ENCODE measurements at places on chromosomes 1 and 21.
A peak's percentile ranks its signal among the peaks of the same experiment; 100 is the strongest.

DNA sequence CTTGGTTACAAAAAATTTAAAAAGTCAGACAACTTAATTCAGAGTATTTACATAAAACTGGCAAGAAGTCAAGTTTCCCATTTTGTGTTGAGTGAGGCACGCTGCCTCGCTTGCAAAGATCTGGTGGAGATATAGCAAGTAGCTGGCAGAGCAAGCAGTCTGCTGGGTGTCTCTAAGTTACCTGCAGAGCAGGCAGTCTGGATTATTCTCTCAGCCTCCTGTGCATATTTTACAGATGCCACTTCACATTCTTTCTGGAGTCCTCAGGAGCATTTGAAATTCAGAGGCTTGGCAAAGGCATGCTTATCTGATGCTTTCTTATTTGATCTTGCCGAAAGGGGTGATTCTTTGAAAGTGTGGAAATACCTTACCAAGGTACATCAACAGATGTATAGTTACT lies 640.4 kb upstream of the ADGRL4 start:
- DNase-seq = no peak

- DNase-seq = no peak
Observed at GRCh38 chr21:26461500-26461899, 111.6 kb downstream of the CYYR1 start.

GRCh38 chr1:63497577-63497976 lies 25.4 kb downstream of the ITGB3BP start:
- no peak for DNase-seq

GRCh38 chr1:180964056-180964455 lies 51.4 kb downstream of the KIAA1614 start:
- DNase-seq = no peak

DNA sequence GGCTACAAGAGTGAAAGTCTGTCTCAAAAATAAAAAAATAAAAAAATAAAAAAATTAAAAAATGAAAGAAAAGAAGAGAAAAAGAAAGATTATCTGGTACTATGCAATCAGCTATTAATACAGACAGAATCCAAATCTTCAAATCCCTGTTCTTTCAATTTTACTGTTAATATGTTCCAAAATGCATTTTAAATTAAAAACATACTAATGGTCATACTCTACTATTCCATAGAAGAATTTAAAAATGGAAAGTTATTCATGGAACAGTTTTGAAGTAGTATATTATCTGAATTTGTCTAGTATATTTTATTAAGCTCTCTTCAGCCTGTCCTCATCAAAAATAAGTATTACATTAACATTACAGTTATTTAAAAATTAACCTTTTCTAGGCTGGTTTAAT lies 430.1 kb downstream of the PTBP2 start:
- no peak for DNase-seq

DNA sequence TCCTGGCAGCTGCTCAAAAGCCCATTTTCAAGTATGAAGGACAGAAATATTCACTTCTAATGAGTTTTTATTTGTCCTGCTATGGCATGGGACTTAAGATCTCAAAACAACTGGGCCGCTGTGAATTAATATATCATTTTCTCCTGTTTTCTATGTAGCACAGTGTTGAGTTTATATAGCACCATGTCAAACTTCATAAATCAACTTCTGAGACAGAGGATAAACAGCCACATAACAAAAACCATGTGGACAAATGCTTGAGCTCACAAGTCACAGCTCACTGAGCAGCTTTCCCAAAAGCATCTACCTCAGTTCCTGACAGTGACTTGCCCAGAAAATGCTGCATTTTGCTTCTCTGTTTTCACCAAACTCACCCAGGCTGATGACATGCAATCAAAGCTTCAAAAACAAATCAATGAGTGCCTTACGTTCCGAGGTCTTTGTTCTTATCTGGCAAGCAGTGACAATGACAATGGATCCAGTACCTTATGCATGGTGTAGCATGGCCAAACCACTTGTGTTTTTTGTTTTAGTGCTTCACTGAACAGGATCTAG lies 722.6 kb downstream of the LRRIQ3 start:
- no peak for DNase-seq

- no peak for DNase-seq
Observed at GRCh38 chr1:47561523-47562007, 123.7 kb downstream of the FOXD2 start.

- DNase-seq = no peak
Observed at GRCh38 chr1:72117621-72118020, 164.7 kb downstream of the NEGR1 start.

DNA sequence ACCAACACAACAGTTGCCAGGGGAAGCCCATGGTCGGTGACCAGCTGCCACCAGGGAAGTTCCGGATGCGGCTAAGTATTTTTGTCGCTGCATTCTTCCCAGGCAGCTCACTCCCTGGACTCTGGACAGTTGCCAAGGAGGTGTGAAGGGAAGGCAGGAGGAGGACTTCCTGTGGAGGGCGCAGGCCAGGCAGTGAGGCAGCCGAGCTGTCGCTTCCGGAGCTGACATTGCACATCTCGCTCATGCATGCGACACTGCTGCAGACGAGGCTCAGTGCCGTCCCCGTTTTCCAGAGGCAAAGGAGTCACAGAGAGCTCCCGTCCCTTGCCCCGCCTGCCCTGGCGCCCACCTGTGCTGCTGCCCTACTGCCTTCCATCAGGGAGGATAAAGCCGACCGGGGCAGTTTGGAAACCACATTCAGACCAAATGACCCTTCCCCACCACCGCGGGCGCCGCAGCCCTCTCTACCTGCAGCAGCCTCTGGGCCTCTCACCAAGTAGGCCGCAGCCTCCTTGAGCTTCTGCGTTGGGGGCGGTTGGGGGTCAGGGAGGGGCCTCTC lies 81.4 kb downstream of the NENF start:
- peak; percentile 51 for DNase-seq

DNA sequence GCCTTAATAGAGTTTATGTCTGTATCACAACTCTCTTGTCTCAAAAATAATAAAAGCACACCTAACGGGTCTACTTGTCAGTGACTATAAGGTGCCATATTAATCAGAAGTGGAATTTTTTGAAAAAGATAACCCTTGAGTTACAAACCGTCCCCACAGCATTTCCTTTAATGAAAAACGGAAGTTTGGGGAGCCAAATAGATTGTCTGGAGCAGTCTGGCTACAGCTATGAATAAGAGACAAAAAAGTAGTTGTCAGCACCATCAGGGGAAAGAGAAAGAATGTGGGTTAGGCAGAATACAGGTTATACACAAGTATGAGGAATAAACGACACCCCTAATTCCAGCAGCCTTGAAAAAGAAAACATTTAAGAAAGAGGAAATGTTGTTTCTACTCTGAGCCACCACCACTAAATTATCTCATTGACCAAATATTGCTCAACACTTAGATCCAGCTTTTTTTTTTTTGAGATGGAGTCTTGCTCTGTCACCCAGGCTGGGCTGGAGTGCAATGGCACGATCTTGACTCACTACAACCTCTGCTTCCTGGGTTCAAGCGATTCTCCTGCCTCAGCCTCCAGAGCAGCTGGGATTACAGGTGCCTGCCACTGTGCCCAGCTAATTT lies 29.4 kb upstream of the USP24 start:
- DNase-seq = no peak

- peak; percentile 41 for DNase-seq
Observed at GRCh38 chr1:46477153-46477929, 12.3 kb upstream of the DMBX1 start.

- DNase-seq = no peak
Observed at GRCh38 chr1:11748294-11749202, 12.6 kb downstream of the AGTRAP start.

DNA sequence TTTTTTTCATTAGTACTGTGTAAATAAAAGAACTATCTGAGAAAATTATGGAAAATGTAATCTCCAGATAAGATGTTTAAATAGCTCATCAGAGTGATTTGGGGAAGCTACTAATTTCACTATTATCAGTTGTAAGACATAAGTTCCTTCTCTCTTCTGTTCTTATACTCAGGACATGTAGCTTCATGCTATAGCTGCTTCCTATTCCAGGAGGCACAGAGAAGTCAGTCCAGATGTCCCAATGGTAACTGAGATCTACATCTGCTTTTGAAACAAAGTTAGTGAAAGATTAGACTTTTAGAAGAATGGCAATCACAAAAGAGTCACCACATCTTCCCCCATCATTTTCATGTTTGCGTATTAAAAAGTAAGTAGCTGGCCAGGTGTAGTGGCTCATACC lies 5.6 kb downstream of the MAP3K21 start:
- DNase-seq = no peak

DNA sequence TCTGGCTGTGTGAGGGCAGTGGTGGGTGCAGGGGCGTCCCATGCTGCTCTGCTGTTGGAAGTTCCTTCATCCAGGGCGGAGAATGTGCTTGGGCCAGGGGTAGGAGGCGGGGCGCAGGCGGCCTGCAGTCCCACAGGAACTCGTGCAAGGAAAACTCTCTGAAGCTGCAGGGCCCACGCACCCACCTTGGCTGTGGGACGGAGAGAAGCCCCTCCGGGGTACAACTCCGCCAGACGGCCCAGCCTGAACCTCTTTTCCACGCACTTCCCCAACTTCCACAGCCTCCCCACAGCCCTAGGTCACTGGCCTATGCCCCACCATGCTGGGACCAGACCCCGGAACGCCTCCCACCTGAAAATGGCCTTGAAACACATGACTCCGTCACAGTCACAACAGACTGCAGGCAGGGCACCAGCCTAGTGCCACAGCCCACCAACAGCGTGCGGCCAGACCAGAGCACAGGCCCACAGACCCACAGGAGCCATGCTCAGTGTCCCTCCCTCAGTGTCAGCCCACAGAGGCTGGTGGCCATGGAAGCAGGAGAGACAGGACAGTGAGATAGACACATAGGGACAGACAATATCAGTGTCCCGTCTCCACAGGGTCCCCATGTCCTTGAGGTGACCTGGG lies 47.8 kb downstream of the WNT9A start:
- DNase-seq = no peak

DNA sequence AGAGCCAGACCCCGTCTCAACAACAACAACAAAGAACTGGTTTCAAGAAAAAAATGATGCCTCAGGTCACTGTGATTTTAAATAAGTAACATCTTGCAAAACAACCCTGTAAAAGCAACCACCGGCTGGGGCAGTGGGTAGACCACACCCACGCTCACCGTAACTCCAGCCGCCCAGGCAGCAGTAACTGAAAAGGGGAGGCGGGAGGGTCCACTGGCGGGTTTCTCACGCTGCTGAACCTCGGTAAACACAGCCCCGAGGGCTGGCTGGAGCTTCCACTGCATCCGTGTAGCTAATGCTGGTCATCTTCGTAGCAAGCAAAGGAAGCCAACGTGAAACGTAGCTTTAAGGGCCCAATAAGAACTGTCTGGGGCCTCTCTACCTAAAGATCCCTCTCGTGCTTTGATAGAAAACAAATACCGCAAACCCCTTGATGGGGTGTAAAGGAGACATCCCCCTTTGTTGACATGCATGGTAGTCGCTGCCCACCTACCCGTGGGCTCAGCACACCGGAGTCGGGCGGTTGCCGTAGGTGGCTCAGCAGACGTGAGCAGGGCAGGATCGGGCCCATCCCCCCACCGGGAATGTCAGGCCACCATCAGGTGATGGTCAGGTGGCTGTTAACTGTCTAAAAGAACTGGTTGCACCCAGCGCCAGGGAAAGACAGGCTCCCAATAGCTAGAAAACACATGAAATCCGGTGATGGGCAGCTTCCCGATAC lies 4.2 kb downstream of the C1orf159 start:
- DNase-seq = no peak

- no peak for DNase-seq
Observed at GRCh38 chr1:88799491-88799890, 91.9 kb downstream of the GTF2B start.

DNA sequence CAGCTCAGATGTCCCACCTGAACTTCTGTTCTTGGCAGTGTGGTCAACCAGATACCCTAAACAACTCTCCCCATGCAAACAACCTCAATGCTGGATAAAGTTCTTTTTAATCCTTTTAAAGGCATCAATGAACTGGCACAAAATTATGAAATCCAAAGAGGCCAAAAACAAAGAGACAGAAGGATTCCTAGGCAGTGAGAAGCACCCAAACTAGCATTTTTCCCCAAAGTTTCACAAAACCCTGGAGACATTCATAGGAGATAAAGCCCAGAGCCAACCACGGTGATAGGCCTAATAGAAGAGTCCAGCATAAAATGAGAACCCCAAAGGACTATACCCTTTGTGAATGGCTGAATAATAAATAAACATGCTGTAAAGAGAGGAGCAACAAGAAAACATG lies 50.7 kb downstream of the MATN1 start:
- no peak for DNase-seq

DNA sequence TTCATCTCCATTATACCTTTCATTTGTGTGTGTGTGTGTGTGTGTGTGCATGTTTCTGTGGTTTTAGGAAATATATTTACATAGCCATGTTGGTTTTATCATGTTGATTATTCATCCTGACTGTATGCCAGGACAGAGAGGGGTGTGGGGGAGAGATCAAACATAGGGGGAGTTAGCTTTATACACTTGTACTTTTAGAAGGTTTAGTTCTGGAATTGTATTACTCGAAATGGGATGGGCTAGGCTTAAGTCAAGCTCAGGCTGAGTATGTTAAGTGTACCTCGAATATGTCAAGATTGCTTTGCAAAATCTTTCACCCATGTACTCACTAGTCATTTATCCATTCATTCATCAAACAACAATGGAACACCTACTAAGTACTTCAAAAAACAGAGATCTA lies 123.3 kb downstream of the HMCN1 start:
- DNase-seq = no peak

- DNase-seq = no peak
Observed at GRCh38 chr1:206013026-206013795, 10.0 kb upstream of the RAB7B start.

DNA sequence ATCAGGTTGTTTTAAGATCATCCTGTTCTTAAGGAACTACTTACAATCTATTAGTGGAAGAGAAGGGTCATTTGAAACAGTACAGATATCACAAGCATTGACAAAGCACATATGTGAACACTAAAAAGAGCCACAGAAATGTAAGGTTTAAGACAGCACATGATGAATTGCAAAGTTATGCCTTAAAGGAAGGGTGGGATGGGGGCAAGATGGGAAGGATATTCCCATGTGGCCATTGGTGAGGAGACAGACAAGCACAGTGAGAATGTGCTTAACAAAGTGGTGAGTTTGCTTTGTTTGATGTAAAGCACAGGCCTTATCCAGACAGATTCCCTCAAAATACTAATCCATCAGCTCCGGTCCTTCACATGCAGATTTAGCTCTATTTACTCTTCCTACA lies 151.6 kb upstream of the IVNS1ABP start:
- DNase-seq = no peak

Data from NCI-H146 (cell line).